ENCODE measurements at places on chromosomes 12 and 14.

GRCh38 chr14:39428118-39428517 lies 4.1 kb downstream of the FBXO33 start:
- DNase-seq, result no peak

GRCh38 chr12:92078167-92079053 lies 67.2 kb downstream of the BTG1 start:
- DNase-seq, result no peak

GRCh38 chr12:104263026-104263425 lies 40.5 kb upstream of the EID3 start:
- no peak for DNase-seq

GRCh38 chr14:90894241-90894640 lies 78.0 kb upstream of the TTC7B start:
- DNase-seq, result no peak

DNA sequence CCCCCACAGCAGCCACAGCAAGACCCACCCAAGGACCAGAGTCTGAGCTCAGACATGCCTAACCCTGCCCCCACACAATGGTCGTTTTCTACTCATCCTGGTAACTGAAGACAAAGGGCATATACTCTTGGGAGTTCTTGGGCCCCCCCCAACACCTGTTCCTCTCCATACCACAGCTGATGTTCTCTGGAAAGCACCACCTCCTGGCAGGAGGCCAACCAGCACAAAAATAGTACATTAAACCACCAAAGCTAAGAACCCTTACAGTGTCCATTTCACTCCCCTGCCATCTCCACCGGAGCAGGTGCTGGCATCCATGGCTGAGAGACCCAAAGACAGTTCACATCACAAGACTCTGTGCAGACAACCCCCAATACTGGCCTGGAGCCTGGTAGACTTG lies 80.6 kb upstream of the DAAM1 start:
- peak; percentile 4 for DNase-seq

DNA sequence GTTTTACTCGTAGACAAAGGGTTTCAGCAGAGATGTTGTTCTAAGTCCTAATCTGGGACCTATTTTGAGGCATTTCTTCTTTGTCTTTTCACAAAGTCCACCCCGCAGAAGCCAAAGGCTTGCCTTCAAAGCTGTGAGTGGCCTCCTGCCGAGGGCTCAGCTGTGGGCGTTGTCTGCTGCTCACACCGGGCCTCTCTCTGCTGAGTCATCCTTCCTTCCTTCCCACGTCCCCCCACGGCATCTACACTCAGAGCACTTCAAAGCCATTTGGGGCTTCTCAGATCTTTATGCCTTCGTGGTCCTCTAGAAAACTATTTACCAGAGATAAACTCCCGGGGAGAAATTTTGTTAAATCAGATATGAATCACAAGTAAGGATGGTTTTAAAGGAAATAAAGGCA lies 115.9 kb upstream of the TMPO start:
- DNase-seq, result peak; percentile 60
